ENCODE measurements at places on chromosomes 16 and 17. TPM values are rescaled to one million over a fixed set of nuclear protein-coding genes. Genes with fewer than 3 reads are reported as not detected.

GRCh38 chr16:78065319-78065718 lies 34.1 kb upstream of the WWOX start:
- DNase-seq = peak; percentile 59

GRCh38 chr17:57566721-57567120 lies 178.4 kb downstream of the CCDC182 start:
- DNase-seq = no peak

- DNase-seq = no peak
Observed at GRCh38 chr17:80981062-80981902, 10.4 kb upstream of the CHMP6 start.

GRCh38 chr16:77680496-77680895 lies 41.8 kb upstream of the NUDT7 start:
- no peak for DNase-seq

DNA sequence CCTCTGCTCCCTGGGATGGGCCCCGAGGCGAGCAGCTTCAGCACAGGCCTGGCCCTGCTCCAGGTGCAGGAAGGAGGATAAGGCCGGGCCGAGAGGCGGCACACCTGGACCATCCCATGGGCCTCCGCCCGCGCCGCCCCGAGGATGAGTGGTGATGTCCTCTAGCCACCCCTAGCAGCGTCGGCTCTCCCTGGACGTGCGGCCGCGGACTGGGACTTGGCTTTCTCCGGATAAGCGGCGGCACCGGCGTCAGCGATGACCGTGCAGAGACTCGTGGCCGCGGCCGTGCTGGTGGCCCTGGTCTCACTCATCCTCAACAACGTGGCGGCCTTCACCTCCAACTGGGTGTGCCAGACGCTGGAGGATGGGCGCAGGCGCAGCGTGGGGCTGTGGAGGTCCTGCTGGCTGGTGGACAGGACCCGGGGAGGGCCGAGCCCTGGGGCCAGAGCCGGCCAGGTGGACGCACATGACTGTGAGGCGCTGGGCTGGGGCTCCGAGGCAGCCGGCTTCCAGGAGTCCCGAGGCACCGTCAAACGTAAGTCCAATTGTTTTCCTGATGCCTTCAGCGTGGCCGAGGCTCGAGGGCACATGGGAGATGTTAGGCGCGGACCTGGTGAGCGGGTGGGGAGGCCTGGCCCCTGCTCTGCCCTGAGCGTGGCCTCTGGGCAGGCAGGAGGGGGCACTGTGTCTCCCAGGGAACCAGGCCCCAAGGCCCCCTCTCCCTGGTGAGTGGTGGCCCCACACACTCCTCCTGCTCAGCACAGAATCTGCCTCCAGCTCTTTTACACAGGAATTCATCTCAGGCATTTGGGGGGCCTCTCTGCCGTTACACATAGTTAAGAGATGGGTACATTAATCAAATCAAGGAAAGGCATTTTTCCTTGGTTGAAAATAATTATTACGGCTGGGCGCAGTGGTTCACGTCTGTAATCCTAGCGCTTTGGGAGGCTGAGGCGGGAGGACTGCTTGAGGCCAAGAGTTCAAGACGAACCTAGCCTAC lies 855 bp downstream of the TMEM204 start:
- DNase-seq = no peak

DNA sequence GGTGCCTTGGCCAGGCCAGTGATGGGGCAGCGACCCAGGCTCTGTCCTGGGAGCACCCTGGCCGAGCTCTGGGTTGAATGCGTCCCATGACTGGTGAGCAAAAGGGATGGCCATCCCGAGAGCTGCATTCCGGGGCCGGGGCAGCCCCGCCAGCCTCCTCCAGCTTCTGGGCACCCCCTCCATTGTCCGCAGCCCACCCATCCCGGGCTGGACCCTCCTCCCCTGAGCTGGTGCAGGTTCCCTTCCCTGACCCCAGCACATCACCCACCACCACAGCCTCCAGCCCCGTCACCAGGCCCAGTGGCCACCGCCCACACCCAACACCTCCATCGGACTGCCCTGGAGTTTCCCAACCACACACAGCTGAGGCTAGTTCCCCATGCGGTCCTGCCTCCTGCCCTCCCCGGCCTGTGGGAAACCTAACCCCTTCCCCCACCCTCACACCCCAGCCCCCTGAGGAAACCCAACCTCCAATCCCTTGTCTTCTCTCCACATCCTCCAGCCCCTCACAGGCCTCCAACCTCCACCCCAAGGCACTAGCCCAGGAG lies 16.2 kb upstream of the PVALEF start:
- DNase-seq = no peak

- peak; percentile 54 for DNase-seq
Observed at GRCh38 chr16:71637398-71637797, 11.4 kb downstream of the MARVELD3 start.

GRCh38 chr17:82414548-82415281 lies 3.4 kb upstream of the HEXD start:
- DNase-seq = no peak

DNA sequence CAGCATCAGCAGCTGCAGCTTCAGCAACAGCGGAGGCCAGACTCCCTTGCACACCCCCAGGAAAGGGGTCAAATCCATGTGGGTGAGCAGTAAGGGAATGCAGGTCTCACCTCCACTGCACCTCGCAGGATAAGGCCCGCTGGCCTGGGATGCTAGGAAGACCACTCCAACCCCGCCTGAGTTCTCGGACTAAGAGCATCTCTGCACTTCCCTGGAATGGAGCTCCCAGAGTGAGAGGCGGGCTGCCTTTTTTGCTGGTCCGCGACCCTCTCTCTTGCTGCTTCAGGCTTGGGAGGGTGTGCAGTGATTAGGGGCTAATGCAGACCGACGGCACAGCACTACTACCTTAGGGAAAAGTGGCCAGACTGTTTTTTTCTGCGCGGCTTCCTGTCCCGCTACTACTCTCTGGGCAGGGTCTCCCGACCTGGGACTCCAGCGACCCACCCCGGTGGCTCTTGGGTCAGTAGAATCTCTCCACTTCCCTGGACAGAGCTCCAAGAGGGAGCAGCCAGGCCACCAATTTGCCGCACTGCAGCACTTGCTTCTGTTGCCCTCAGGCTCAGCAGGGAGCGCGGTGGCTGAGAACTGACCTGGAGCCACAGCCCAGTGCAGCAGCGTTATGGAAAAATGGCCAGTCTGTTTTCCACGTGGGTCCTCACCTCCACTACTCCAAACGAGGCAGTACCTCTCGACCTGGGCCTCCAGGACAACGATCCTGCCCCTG lies 480.4 kb downstream of the CDH8 start:
- no peak for DNase-seq

DNA sequence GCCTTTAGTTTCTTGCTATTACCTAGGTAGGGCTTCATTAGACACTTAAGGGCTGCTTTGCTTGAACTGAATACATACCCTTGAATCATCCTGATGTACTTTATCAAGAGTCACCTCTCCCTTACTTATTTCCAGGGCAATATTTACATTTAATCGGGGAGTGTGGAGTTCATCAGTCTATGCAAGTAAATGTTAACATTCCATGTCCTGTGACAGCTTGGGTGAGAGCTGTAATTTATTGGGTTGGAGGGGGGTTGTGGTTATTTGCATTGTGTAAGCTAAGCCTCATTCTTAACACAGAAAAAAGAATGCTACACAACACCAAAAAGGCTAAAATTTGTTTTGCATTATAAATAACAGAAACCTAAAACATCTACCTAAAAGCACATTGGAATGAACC lies 16.7 kb downstream of the KCNJ16 start:
- DNase-seq = peak; percentile 19

- DNase-seq = no peak
Observed at GRCh38 chr17:6636616-6637457, 3.7 kb downstream of the KIAA0753 start.

DNA sequence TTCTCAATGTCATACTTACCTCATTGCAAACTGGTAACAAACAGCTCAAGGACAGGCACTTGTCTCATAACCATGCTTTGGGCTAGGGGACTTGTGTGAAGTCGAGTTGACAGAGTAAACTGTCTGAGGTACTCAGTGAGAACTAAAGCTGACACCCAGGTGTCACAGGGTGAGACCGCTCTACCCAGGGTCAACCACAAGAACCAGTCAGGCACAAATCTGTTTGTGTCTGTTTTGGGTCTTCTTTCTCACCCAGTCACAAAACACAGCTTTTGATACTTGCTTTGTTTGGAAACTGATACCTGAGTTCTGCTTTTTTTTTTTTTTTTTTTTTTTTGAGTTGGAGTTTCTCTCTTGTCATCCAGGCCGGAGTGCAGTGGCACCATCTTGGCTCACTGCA lies 161.1 kb downstream of the STX8 start:
- DNase-seq = no peak

DNA sequence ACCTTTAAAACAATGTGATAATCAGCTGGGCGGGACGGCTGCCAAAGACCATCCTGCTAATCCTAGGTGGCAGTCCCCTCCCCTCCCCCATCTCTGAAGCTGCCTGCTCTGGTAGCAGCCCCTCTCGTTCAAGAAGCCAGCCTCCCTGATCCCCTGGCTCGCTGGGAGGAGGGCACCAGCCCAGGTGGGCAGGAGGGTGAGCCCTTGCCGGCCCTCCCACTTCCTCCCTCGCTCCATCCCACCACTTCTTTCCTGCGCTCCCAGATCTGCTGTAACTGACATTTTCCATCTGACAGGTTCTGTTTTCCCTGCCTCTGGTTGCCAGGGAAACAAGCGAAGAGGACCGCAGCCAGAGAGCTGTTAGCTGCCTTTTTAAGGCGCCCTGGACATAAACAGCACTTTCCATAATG lies 155.7 kb upstream of the TNRC6C start:
- no peak for DNase-seq

The OR4D1 gene
- total RNA-seq = not detected

DNA sequence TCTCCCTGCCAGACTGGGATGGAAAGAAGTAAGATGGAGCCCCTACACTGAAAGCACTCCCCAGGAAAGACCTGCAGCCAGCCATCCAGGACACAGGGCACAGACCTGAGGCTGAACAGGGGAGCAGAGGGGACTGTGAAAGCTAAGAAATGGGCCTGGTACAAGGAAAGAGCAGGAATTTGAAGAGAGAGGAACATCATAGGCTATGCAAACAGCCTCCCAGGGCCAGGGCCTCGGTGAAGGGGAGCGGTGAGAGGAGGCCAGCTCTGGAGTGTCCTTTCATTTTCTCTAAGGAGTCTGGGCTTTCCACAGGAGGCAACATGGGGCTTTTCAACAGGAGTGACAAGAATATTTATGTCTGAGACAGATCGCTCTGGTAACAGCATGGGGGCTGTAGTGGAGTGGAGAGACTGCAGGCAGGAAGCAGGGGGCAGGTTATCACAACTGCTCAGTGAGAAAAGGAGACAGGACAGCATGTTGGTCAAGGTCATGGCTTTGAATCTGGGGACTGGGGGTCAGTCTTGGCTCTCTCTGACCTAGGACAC lies 50.1 kb downstream of the TOM1L2 start:
- no peak for DNase-seq

DNA sequence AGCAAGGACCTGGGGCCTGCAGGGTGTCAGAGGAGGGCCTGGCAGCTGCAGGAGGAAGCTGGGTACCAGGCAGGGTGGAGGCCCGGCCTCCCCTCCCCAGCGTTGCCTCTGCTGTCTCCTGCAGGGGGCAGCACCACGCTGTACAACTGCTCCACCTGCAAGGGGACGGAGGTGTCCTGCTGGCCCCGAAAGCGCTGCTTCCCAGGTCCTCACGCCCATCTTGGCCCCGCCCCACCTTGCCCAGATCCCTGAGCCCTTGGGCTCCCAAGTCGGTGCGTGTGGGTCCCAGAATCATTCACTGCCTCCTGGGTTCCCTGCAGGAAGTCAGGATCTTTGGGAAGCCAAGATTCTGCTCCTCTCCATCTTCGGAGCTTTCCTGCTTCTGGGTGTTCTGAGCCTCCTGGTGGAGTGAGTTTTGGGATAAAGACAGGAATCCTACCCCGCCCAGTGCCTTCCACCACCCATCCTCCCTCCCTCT lies 1.2 kb downstream of the TMEM95 start:
- DNase-seq = peak; percentile 43

GRCh38 chr16:86387468-86388440 lies 122.6 kb upstream of the FOXF1 start:
- DNase-seq = peak; percentile 97

The ZNF469 gene
- 0.12 TPM for total RNA-seq

DNA sequence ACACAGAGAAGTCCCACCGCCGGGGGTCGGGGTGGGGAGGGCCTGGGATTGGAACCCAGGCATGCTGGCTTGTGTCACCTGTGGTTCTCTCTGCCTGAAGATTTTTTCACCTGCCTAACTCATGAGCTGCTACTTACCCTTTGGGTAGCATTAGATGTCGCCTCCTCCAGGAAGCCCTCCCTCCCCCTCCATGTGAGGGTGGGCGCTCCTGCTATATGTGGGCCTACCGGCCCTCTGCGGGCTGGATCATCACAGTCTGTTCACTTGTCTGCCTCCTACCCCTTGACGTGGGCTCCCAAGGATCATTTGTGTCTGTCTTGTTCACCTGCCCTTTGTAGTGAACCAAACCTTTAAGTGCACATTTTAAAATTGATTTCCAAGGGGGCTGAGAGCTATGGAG lies 106.8 kb downstream of the SEC14L1 start:
- no peak for DNase-seq

GRCh38 chr17:64498308-64499203 lies 1.7 kb upstream of the POLG2 start:
- no peak for DNase-seq

The SEZ6L2 gene
- total RNA-seq = 6.8 TPM

- DNase-seq = no peak
Observed at GRCh38 chr16:59252317-59252716, 518.2 kb upstream of the GOT2 start.

GRCh38 chr17:9529033-9529700 lies 46.5 kb downstream of the STX8 start:
- DNase-seq = no peak

DNA sequence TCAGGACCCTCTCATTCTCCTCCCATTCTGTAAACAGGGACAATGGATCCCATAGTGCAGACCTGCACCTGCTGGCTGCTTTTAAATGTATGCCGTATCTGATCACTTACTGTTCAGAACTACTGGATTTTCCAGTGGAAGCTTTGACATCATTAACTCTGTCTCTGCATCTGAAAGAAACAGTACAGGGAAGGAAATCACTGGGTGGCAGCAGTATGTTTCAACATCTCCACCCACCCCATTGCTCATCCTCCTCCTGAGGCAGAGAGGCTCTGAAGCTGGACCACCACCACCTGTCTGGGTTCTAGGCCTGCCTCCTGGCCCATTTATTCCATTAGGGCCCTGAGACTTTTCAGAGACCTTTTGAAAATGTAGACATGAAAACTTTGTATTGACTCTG lies 2.6 kb downstream of the CCL15 start:
- no peak for DNase-seq

- no peak for DNase-seq
Observed at GRCh38 chr17:29445844-29446243, 55.7 kb downstream of the TAOK1 start.

- no peak for DNase-seq
Observed at GRCh38 chr17:74132354-74132753, 71.1 kb upstream of the RPL38 start.
